ENCODE measurements at places on chromosomes 5 and 9. TPM values are rescaled to one million over a fixed set of nuclear protein-coding genes. Genes with fewer than 3 reads are reported as not detected.

DNA sequence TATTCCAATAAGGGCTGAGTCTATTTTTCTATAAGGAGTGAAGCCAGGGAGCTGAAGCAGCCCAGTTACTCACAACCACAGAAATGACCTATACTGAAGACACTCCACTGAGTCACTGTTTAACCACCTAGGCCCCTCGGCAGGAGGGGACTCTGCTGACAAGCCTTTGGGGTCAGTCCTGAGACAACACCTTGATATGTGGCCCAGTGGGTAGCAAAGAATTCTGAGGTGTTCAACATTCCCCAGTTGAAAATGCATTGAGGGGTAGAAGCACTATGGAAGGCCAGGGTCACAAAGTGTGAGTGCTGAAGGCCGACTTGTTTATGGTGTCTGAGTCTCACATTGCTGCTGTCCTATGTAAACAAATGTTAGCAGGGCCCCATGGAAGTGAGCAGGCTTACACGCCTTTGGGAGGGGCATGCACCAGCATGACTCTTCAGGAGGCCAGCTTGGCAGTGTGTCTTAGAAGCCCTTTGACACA is 112.6 kb upstream of the NFIL3 start:
- H3K27me3 ChIP-seq: no peaks in the 10 kb centered on the region
- DNase-seq: no peak
- H3K4me1 ChIP-seq: no peaks in the 10 kb centered on the region
- no peak overlapping the region for H3K4me3 ChIP-seq
- no peaks in the 10 kb centered on the region for H3K36me3 ChIP-seq
- no peak overlapping the region for H3K27ac ChIP-seq

- no peaks in the 10 kb centered on the region for H3K27me3 ChIP-seq
- peak; percentile 58 for DNase-seq
- H3K4me3 ChIP-seq: no peak overlapping the region
- peaks cover 17% of the 10 kb centered on the region for H3K36me3 ChIP-seq
These were observed 3.0 kb downstream of the ECSCR start for GRCh38 chr5:139459451-139459934.

DNA sequence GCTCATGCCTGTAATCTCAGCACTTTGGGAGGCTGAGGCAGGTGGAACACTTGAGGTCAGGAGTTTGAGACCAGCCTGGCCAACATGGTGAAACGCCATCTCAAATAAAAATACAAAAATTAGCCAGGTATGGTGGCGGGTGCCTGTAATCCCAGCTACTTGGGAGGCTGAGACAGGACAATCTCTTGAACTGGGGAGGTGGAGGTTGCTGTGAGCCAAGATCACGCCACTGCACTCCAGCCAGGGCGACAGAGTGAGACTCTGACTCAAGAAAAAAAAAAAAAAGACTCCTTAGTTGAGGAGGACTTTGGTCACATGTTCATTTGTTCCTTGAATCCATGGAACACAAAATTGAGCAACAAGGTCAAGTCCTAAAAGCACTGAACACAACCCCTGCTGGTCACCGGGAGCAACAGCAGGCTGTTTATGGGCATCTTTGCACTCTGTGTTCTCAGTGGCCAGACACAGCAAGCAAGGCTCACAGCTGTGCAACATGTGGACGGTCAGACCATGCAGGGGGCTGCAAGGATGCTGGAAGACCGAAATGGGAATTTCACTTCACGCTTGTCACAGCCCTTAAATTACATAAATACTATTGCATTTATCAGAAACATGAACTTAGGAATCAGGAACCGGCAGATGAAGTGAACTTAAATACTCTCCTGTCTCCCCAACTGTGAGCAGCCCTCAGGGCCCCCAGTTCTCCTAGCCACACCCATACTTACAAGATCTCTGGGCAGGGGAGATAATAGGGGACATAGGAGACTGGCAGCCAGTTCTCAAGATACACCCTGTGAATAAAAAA is 2.8 kb downstream of the GBGT1 start:
- H3K36me3 ChIP-seq: no peaks in the 10 kb centered on the region
- H3K4me3 ChIP-seq: no peak overlapping the region
- H3K27me3 ChIP-seq: no peaks in the 10 kb centered on the region
- peak overlapping the region; percentile 5 for H3K27ac ChIP-seq
- peaks cover 21% of the 10 kb centered on the region for H3K4me1 ChIP-seq
- no peak for DNase-seq

- no peaks in the 10 kb centered on the region for H3K27me3 ChIP-seq
- DNase-seq: no peak
- H3K4me3 ChIP-seq: no peak overlapping the region
- H3K27ac ChIP-seq: no peak overlapping the region
- no peaks in the 10 kb centered on the region for H3K4me1 ChIP-seq
These were observed 42.9 kb downstream of the KIF2A start for GRCh38 chr5:62348723-62349481.

DNA sequence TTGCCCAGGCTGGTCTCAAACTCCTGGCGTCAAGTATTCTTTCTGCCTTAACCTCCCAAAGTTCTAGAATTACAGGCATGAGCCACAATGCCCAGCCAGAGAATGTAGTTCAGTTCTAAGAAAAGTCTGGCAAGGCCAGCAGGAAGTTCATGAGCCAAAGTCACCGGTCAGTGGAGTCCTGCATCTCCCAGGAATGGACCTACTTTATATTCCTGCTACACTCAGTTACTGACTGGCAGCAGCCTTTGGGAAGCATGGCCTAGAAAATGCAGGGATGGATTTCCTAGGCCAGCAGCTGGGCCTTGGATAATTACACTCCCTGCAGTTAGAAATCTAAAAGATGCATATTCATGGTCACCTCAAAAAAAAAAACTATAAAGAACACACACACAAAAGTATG is 135.7 kb downstream of the CAAP1 start:
- no peaks in the 10 kb centered on the region for H3K36me3 ChIP-seq
- H3K27me3 ChIP-seq: no peaks in the 10 kb centered on the region
- H3K4me1 ChIP-seq: no peaks in the 10 kb centered on the region
- H3K4me3 ChIP-seq: no peak overlapping the region
- no peak for DNase-seq

GRCh38 chr9:109469646-109470358 is 28.3 kb downstream of the PTPN3 start:
- H3K4me3 ChIP-seq: no peak overlapping the region
- no peak overlapping the region for H3K27ac ChIP-seq
- peaks cover 13% of the 10 kb centered on the region for H3K4me1 ChIP-seq
- no peaks in the 10 kb centered on the region for H3K27me3 ChIP-seq

DNA sequence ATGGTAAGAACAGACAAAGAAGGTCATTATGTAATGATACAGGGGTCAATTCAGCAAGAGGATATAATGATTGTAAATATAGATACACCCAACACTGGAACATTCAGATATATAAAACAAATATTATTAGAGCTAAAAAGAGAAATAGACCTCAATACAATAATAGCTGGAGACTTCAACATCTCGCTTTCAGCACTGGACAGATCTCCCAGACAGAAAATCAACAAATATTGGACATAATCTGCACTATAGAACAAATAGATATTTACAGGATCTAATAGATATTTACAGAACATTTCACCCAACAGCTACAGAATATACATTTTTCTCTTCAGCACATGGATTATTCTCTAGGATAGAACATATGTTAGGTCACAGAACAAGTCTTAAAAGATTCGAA is 190.6 kb upstream of the RFX3 start:
- no peak overlapping the region for H3K27ac ChIP-seq
- no peaks in the 10 kb centered on the region for H3K36me3 ChIP-seq
- no peak overlapping the region for H3K4me3 ChIP-seq
- H3K4me1 ChIP-seq: no peaks in the 10 kb centered on the region
- H3K27me3 ChIP-seq: no peaks in the 10 kb centered on the region

RAB3C gene
- not detected for total RNA-seq

DNA sequence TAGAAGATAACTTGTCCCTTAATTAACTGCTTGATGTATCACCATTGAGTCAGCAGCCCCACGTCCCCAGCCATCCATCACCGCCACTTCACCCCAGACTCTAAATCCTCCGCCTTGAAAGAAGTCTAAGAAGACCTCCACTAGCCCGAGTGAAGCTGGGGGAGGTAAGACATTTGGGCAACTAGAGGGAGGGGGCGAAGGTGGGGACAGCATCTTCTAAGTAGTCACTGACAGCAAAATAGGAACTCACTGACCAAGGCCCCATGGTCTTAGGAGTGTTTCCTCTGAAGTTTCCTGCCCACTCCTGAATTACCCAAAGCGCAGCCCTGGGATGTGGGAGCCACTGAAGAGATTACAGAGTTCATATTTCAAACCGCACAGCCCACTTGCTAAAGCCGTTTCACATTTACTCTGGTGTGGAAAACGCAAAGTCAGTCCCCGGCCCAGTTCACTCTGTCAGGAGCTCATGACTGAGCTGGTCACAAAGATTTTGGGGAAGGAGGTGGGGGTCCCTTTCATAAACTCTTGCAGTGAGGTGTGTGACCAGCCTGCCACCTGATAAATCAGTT is 107.4 kb downstream of the LHFPL2 start:
- H3K4me1 ChIP-seq: peaks cover 10% of the 10 kb centered on the region
- DNase-seq: no peak
- H3K36me3 ChIP-seq: no peaks in the 10 kb centered on the region

DNA sequence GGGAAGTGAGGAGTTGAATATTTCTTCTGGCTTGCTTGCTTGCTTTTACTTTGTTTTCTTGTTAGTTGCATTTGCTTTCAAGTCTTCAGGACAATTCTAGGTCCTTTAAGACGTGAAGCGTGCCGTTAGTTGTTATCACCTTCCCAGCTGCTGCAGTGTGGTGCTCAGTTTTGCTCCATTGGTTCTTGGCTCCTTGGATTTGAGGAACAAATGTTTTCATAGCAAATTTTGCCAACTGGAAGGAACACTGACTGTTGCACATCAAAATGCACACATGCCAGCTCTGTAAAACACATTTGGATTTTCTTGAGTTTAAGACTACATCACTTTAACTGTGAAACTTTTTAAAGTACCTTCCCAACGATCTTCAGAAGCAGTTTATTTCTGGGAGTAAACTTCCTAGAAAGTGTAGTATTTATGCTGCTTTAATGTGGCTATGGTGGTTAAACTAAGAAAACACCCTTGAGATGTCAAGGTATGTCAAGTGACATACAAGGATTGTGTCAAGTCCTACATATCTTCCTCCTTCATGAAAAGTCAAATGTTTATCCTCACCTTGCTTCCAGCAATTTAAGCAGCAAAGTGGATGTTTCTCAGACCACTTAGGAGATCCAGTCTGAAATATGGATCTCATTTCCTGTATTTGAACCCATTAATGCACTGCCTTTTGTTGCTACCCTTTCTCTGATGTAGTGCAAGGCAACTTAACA is 24.9 kb downstream of the MOCS2 start:
- no peaks in the 10 kb centered on the region for H3K4me1 ChIP-seq
- no peak for DNase-seq
- H3K27me3 ChIP-seq: no peaks in the 10 kb centered on the region
- H3K36me3 ChIP-seq: no peaks in the 10 kb centered on the region
- no peak overlapping the region for H3K4me3 ChIP-seq

FTMT gene
- not detected for total RNA-seq

GRCh38 chr5:34483442-34484033 is 172.6 kb upstream of the RAI14 start:
- no peaks in the 10 kb centered on the region for H3K36me3 ChIP-seq
- H3K4me3 ChIP-seq: no peak overlapping the region
- no peak for DNase-seq
- no peaks in the 10 kb centered on the region for H3K27me3 ChIP-seq

- no peaks in the 10 kb centered on the region for H3K36me3 ChIP-seq
- no peak for DNase-seq
- no peak overlapping the region for H3K27ac ChIP-seq
- H3K4me3 ChIP-seq: no peak overlapping the region
These were observed 291.9 kb downstream of the ARHGEF28 start for GRCh38 chr5:73917891-73918290.

DNA sequence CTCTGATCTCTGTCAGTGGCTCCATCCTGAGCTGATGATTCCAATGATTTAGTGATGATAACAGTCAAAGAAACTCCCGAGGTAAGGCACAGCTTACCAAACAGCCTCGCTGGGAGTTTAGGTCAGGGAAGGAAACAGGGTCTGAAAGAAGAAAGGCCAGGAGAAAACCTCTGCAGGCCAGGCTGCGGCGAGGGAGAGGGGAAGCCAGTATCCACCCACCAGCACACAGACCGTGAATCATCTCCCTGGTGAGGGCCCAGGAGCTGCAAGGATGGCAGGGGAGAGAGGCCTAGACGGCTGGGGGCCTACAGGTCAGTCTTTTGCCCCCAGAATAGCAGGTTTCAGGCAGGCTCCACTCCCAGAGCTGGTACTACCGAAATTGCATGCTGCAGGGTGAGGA is 590.5 kb downstream of the CCDC171 start:
- no peak overlapping the region for H3K27ac ChIP-seq
- H3K36me3 ChIP-seq: no peaks in the 10 kb centered on the region
- H3K4me1 ChIP-seq: no peaks in the 10 kb centered on the region
- H3K4me3 ChIP-seq: no peak overlapping the region
- no peaks in the 10 kb centered on the region for H3K27me3 ChIP-seq

FOXE1 gene
- total RNA-seq: not detected

GRCh38 chr9:88378317-88378716 is 9.9 kb upstream of the SPIN1 start:
- H3K36me3 ChIP-seq: no peaks in the 10 kb centered on the region
- H3K27ac ChIP-seq: no peak overlapping the region
- no peak overlapping the region for H3K4me3 ChIP-seq
- no peak for DNase-seq
- no peaks in the 10 kb centered on the region for H3K4me1 ChIP-seq
- no peaks in the 10 kb centered on the region for H3K27me3 ChIP-seq

GZMA gene
- 6.3 TPM for total RNA-seq

GRCh38 chr9:4225291-4226028 is 74.4 kb downstream of the GLIS3 start:
- H3K4me3 ChIP-seq: no peak overlapping the region
- no peaks in the 10 kb centered on the region for H3K36me3 ChIP-seq
- no peak for DNase-seq
- no peaks in the 10 kb centered on the region for H3K27me3 ChIP-seq
- no peak overlapping the region for H3K27ac ChIP-seq
- H3K4me1 ChIP-seq: no peaks in the 10 kb centered on the region

DNA sequence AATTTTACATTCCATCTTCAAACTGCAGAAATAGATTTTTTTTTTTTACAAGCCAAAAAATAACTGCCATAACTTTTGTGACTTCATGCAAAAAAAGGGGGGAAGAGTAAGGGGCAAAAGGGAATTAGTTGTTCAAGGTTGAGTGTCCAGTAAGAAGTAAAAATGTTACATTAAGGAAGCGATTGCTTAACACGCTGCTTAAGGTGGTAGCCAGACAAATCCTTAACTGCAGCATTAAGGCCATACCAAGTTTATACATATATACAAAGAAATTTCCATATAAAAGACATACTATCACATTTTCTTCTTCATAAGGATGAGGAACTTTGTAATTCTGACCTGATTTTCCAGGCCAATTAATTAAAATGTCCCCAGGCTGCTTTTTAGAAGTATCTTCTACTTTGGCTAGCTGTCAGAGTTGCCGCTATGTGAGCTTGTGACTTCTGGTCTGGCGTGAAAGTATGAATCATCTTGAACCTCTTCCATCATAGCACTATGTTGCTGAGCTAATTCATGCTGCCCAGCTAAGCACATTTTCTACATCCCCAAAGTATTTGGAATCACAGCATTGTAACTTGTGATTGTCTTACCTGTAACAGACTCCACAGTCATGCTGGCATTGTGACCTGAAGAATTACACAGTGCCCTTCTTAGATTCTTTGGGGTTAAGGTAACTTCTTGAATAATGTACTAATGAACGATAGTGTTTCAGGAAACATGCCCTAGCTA is 40.0 kb downstream of the G3BP1 start:
- H3K4me1 ChIP-seq: no peaks in the 10 kb centered on the region
- no peak overlapping the region for H3K4me3 ChIP-seq
- no peak overlapping the region for H3K27ac ChIP-seq
